Hippocampal formation (tissue), 2 donors: ENCODE measurements at places on chromosomes 3 and 15.

DNA sequence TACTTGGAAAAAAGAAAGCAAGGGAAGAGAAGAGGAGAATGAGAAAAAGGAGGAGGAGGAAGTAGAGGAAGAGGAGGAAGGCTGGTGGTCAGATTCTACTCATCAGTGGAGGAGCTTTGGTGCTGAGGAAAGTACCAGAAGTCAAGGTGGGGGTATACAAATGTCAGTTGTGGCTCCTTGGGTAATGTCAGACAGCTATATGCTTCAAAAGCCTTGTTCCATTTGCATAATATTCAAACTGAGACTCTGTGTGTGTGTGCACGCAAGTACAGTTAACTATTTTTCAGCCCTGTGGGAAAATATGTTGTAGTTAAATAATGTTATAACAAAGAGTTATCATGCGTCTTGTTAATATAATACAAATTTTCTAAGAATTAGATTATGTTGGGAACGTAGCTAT lies 609.7 kb downstream of the PDCD6IP start:
- DNase-seq, result no peak

DNA sequence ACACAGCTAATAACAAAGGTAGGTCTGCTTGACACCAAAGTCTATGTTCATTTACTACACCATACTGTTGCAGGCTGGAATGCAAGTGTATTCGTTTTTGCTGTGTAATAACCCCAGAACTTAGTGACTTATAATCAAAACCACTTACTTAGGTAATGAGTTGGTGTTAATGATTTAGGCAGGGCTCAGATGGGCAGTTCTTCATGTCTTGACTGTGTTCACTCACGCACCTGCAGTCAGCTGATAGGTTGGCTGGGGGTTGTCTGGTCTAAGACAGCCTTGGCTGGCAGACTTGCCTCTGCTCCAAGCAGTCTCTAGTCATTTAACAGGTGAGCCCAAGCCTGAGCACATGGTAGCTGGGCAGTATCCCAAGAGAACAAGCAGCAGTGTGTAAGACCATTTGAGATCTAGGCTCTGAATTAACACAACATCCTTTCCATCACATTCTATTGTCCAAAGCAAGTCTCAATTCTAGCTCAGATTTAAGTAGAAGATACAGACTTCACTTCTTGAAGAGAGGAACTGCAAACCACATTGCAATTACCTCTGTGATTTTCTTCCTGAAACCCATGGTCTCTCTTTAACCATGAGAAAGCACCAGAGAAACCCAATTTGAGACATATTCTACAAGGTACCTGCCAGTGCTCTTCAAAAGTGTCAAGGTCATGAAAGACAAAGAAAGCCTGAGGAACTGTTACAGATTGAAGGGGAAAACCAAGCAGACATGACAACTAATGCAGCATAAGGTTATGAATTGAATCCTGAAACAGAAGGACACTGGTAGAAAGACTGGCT lies 13.3 kb upstream of the DCLK3 start:
- no peak for DNase-seq

DNA sequence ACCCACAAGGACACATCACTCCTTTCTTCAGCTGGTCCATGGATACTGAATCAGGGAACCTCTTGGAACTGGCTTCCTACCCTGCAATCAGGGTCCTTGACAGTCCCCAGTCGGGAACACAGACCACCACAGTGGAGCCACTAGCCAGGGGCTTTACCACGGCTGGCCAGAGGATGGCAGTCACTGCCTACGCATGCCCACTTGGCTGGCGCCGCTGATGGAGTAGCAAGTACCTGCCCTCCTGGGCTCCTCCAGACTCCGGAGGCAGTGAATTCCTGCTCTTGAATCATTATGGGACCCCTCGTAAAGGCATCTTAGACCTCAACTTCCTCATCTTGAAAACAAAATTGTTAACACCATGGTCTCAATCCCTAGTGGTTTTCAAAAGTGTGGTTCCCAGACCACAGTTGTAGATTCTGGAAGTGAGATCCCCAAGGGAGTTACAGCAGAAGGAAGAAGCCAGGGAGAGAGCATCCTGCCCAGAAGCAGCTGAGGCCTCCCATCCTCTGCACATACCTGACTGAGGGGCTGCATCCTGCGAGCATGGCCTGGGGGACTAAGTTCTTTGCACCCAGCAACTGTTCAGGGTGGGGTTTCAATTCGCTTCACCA lies 9.1 kb upstream of the SKIC8 start:
- DNase-seq, result peak; percentile 34

- no peak for DNase-seq
These were observed 154.8 kb downstream of the ADAMTS17 start for GRCh38 chr15:100186960-100187359.

DNA sequence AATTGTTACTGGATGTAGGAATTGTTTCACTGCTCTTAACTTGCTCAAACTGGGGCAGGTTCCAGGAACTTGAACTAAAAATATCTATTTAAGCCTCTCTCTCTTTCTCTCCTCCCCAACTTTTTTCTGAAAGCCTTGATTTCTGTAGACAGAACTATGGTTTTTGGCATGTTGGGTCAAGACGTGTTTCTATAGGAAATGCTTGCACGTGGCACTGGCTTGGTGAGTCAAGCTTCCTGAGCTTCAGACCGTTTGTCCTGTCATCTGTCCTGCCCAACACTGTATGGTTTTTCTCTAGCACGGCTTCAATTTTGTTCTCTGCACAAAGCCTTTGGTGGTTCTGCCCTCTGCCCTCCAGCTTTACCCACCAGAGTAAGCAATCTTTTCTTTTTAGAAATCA lies 13.5 kb downstream of the EAF1 start:
- no peak for DNase-seq

- no peak for DNase-seq
These were observed 26.5 kb upstream of the MINDY4B start for GRCh38 chr3:150931745-150932144.

DNA sequence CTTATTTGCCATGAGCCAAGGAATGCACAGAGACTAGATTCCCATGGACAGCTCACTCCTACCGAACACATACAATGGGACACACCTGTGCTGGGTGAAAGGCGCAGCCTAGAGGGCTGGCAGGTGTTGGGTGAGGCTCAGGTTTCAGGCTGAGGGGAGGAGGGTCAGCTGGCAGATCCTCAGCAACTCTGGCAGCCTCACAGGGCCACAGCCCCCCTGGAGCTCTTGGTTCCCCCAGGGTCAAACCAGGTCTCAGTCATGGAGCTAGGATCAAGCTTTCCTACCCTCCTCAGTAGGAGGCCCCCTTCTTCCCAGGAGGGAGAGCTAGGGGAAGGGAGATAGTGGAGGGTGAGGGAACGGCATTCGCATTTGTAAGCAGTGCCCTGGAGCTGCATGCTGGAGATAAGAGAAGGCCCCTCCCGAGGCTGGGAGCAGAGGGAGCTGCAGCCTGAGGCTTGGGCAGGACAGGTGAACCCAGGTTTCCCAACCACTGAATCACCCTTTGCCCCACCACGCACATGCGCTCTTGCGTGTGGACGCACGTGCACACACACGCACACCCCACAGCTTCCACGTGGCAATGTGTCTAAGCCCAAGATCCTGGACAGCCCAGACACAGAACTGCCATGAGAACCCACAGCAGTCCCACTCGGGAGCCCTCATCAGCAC lies 26.3 kb upstream of the TFRC start:
- DNase-seq, result no peak

GRCh38 chr15:79132770-79133169 lies 42.2 kb upstream of the RASGRF1 start:
- no peak for DNase-seq

GRCh38 chr3:141649871-141650270 lies 88.2 kb upstream of the RNF7 start:
- DNase-seq, result no peak

- no peak for DNase-seq
These were observed 453.1 kb downstream of the GBE1 start for GRCh38 chr3:81308306-81308705.

DNA sequence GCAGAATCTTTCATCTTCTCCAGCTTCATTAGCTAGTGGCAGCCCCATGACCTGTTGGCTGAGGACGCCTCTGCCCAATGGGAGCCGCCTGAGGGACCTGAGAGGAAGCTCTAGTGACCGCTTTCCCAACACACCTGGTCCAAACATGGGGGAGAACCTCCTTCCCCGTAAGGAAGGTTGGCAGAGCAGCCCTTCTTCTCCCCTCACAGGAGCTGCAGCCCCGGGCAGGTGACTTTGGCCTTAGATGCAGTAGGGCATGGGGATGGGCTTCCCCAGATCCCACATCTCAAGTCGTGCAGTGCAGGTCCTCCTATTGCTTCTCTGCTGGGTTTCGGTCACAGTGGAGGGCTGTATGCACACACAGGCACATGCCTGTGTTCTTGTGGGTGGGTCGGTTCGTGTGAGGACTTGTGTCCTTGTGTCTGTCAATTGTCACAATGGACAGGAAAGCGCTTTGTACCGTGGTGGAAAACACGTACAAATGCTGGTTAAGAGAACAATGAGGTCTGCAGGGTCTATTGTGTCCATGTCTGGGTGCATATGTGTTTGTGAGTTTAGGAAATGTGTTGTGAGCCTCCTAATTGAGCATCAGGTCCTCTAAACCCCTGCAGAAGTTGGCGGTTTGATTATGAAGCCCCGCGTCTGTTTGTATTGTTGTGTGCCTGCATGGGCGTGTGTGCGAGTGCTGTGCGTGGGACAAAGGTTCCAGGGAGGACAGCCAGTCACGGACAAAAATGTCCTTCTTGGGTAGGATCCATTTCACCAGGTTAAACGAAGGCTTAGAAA lies 1.4 kb downstream of the ISLR2 start:
- DNase-seq, result no peak

GRCh38 chr3:103406320-103406850 lies 971.6 kb downstream of the ZPLD1 start:
- no peak for DNase-seq

DNA sequence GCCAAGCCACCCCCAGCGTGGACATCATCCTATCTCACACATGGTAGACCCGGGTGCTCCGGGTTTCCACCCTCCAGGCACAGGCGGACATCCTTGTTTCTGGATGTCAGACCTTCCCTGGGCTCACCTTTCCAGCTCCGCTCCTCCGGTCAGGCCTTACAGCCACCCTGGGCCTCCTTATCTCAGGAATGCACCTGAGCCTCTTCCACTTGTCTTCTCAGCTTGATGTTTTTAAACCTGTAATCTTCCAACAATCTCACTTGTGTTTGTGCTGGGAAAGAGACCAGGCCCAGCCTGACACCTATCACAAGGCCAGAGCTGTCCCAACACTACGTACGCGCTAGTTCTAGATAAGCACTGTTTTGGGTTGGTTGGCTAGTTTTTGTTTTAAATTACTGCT lies 53.9 kb downstream of the NIPA2 start:
- no peak for DNase-seq
